Fibroblast of upper back skin (primary cell): ENCODE measurements at places on chromosomes 2 and 18.
A peak's percentile ranks its signal among the peaks of the same experiment; 100 is the strongest.

GRCh38 chr2:46973673-46974072 is 58.1 kb upstream of the MCFD2 start:
- DNase-seq: no peak

- no peak for DNase-seq
Observed at GRCh38 chr2:68579689-68580088, 63.7 kb upstream of the PROKR1 start.

DNA sequence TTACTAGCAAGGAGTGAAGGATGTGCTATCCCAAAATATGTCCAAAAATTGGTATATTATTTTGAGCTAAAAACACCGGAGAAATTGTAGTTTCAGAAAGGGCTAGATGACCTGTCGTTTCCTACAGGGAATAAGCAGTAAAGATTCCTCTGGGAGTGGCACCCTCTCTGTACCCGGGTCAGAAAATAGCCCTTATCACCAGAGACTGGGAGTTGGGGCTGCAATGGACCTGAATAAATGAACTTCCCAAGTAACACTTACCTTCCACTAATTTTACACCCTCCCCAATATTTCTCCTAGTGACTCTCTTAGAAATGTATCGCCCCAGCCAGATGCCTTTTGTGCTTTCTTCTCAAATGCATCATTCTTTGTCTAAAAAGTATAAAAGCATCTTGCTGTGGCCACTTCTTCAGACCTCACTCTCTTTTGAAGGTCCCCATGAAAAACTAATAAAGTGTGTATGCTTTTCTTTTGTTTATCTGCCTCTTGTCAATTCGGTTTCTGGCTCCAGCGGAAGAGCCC is 734 bp upstream of the RMC1 start:
- no peak for DNase-seq

GRCh38 chr2:25939257-25939668 is 43.0 kb downstream of the KIF3C start:
- no peak for DNase-seq

DNA sequence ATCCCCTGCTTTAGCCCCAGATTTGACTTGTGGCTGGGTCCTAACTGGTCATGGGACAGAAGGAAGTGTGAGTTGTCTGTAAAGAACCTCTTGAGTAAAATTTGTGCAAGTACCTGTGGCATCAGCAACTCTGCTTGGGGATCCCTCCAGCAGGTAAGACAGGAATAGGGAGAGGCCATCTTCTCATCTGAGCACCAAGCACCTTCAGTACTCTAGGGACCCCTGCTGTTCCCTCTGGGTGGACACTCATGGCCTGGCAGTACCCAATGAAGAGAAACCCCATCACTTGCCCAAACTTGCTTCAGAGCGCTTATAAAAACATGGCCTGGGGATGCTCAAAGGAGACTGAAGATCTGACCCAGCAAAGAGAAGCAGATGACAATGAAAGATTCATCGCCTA is 297.8 kb downstream of the SP3 start:
- no peak for DNase-seq

GRCh38 chr2:127901339-127902056 is 15.7 kb upstream of the AMMECR1L start:
- no peak for DNase-seq

DNA sequence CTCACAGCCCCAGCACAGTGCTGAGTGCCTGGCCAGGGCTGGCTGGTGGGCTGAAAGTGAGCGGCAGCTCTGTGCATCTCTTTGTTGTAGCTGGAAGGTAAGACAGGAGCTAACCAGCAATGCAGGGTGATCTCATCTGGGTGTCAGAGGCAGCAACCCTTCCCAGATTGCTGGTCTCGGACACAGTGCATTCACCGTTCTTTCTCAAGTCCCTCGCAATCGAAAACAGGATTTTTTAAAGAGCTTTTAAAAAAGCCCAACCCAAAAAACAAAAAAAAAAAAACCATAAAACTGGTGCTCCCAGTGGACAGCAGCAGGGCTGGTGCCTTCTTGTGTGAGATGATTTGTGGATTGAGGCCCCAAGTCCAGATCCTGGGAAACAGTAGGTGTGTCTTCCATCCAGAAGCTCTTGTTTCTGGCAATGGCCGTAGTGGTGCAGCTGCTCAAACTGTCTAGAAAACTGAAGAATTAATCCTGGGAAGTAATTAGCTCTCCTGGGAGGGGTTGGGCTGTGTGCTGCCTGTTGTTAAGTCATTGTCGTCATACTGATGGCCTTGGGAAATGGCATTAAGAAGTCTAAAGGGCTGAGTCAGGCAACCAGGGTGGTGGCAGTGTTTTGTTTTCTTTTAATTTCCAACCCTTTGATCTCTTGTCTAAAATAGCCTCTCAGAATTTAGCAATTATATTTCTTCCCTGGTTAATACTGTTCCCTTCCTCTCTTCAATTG is 156.7 kb downstream of the KLHL29 start:
- DNase-seq: no peak

GRCh38 chr18:39845106-39845505 is 2109.9 kb upstream of the PIK3C3 start:
- no peak for DNase-seq

- DNase-seq: no peak
Observed at GRCh38 chr18:25862881-25863600, 227.4 kb downstream of the SS18 start.

GRCh38 chr2:45869165-45869501 is 217.7 kb downstream of the PRKCE start:
- peak; percentile 72 for DNase-seq

- peak; percentile 22 for DNase-seq
Observed at GRCh38 chr18:57026316-57026715, 120.6 kb upstream of the BOD1L2 start.

DNA sequence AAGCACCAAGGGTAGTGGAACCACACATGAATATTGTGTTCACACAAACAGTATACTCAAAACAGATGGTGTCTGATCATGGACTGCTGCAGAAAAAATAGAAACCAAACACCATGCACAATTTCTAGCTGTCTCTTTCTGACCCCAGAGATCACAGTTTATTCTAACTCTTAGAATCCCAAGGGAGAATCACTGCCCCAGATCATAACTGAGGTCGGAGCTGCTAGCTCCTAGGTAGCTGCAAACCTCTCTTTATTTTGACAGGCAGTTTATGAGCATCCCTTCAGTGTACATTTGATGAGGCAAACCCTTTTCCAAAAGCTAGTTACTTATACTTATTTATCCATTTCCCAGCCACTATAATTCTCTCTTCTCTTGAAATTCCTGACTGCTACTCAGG is 439.1 kb upstream of the HNMT start:
- DNase-seq: no peak

DNA sequence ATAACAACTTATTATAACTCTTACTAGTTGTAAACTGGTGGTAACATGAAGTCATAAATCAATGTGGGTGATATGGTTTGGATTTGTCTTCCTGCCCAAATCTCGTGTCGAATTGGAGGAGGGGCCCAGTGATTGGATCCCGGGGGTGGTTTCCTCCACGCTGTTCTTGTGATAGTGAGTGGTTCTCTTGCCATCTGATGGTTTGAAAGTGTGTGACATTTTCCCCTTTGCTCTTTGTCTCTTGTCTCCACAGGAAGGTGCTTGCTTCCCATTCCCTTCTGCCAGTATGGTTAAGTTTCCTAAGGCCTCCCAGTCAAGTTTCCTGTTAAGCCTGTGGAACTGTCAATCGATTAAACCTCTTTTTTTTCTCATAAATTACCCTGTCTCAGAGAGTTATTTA is 321.6 kb downstream of the DSEL start:
- no peak for DNase-seq

GRCh38 chr2:140929849-140930248 is 1201.0 kb downstream of the LRP1B start:
- DNase-seq: peak; percentile 13

- DNase-seq: no peak
Observed at GRCh38 chr2:2560374-2561015, 229.4 kb upstream of the MYT1L start.

GRCh38 chr18:23341383-23341782 is 111.7 kb upstream of the RIOK3 start:
- no peak for DNase-seq

GRCh38 chr2:111711270-111711669 is 172.7 kb downstream of the ANAPC1 start:
- no peak for DNase-seq

DNA sequence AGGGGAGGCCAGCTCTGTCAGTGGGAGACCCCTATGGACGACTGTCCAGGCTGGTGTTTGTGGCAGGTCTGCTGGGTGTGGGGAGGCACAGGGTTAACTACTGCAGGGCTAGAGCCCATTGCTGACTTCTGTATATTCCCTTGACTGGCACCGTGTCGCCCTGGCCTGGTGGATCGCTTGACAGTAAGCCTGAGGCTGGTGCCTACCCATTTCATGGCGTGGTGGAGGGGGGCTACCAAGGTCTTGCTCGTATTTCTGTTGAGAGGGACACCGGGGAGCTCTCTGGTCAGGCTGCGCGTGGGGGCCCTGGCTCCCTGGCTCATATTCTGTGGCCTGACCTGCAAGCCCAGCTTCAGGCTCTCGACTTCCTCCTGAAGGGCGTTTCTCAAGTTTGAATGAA is 119.7 kb downstream of the ACOXL start:
- DNase-seq: no peak

GRCh38 chr18:9762526-9762925 is 54.4 kb downstream of the RAB31 start:
- DNase-seq: no peak

GRCh38 chr2:174717273-174717672 is 47.0 kb downstream of the CHRNA1 start:
- DNase-seq: peak; percentile 75

GRCh38 chr2:80930777-80931176 is 626.2 kb upstream of the LRRTM1 start:
- no peak for DNase-seq

- no peak for DNase-seq
Observed at GRCh38 chr2:185145316-185146121, 547.2 kb downstream of the ZNF804A start.

DNA sequence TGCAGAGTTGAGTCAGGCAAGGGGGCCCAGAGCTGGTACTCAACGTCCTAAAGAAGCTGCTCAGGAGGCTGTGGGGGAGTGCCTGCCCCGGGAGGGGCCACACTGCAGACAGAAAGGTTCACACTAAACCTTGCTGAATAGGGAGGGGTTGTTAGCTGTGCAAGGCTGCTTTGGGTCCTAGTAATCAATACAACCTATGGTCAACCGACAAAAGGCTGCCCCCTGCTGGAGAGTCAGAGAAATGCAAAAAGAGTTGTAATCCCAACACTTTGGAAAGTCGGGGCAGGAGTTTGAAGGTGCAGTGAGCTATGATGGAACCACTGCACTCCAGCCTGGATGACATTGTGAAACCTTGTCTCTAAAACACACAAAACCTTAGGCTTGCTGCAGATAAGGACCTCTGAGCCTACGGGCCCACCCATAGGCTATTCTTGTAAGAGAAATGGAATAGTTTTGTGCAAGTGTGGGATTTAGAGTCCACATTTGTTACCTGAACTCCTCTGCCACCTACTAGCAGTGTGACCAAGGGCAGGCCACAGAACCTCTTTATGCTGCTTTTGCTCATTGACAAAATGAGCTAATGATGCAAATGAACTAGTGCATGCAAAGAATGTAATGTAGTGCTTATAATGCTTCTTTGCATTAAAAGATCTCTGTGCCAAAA is 81.5 kb downstream of the PRPF40A start:
- DNase-seq: peak; percentile 59

GRCh38 chr2:195695002-195695631 is 38.1 kb downstream of the SLC39A10 start:
- DNase-seq: peak; percentile 1

DNA sequence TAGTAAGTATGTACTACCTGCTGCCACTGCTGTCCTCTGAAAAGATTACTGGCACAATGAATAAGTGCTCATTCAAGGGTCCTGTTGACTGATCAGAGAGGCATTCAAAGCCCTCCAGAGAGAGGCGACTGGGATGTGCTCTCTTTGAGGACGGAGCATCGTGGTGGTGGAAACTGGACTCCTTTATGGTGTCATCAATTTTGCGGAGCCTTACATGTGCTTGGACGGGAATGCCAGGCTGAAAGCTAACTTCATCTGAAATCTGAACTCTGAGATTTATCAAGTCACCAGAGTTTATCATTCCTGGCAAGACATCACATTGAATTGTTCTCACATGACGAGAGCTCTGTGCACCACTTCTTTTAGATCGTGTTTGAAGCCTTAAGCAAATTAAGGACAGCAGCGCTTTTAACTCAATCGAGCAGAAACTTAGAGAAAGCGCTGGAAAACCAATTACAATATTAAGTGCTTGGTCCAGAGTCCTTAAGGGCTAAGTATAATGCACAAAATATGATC is 138.3 kb downstream of the NCK2 start:
- DNase-seq: no peak

- DNase-seq: peak; percentile 9
Observed at GRCh38 chr2:74080346-74080745, 67.4 kb downstream of the BOLA3 start.

DNA sequence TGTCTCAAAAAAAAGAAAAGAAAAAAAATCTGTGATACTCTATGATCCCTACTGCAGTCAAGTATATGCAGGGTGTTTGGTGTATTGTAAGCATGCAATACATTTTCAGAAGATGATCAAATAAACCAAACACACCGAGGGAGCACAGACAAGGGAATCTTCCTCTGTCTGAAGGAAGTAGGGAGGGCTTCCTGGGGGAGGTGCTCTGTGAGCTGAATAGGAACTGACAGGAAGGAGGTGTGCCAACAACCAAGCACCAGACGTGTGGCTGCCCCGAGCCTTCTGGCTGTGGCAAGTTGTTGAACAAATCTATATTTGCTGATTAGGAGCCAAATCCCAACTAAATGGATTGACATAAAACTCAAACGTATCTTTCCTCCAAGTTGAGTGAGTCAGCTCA is 14.6 kb downstream of the THNSL2 start:
- peak; percentile 48 for DNase-seq

DNA sequence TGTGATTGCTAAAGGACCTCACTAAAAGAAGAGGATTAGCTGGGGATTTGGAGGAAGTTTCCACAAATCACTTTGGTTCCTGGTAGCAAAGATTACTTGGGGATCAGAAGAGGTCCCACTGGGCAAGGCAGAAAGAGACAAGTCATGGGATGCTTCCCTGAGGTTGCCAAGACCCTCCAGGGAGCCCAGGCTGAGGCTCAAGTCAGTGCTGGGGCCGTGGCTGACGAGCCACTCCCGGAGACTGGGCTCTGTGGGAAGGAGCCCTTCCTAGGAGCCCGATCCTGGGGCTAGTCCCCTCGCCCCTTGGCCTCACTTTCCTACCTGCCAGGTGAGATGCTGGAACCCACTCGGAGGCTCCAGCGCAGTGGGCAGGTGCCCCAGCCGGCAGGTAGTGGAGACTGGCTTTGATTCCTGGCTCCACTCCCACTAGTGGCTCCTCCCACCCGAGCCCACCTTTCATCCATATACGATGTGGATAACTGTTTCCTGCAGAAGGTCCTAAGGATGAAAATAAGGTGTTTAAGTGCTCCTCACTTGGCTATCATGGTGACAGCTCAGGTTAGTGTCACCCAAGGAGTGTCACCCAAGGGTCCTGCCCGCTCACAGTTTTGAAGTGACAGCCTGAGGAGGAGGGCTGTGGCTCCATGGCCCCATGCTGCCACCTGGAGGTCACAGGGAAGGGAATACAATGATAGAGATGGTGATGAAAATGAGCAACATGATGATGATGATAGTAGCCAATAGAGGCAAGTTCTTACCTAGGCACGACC is 100.5 kb downstream of the CAPN13 start:
- DNase-seq: peak; percentile 56
